ENCODE measurements at places on chromosomes 1 and 21. TPM values are rescaled to one million over a fixed set of nuclear protein-coding genes. Genes with fewer than 3 reads are reported as not detected.

ZNF648 gene
- total RNA-seq: not detected

CD55 gene
- 59.1 TPM for total RNA-seq

SPOCD1 gene
- 51.1 TPM for total RNA-seq

NECTIN4 gene
- 0.12 TPM for total RNA-seq

CA6 gene
- not detected for total RNA-seq

CHODL gene
- total RNA-seq: 0.16 TPM

FCGR2B gene
- total RNA-seq: not detected

GRHL3 gene
- total RNA-seq: not detected

PDZK1IP1 gene
- total RNA-seq: not detected

LAD1 gene
- 0.16 TPM for total RNA-seq

RGS1 gene
- not detected for total RNA-seq

CFAP298 gene
- total RNA-seq: 8.9 TPM

ZNF496 gene
- total RNA-seq: 28.9 TPM

SPRR5 gene
- total RNA-seq: not detected

KCNT2 gene
- 4.7 TPM for total RNA-seq

HORMAD1 gene
- not detected for total RNA-seq

NTMT2 gene
- total RNA-seq: not detected

RIPPLY3 gene
- total RNA-seq: 0.16 TPM

SIPA1L2 gene
- total RNA-seq: 31.7 TPM

ARHGAP30 gene
- total RNA-seq: not detected

UMODL1 gene
- total RNA-seq: under 0.01 TPM

DISP3 gene
- total RNA-seq: not detected

MROH9 gene
- 0.36 TPM for total RNA-seq

DRAXIN gene
- total RNA-seq: not detected

LENEP gene
- total RNA-seq: not detected

PRRX1 gene
- total RNA-seq: 1,001 TPM

SPRR4 gene
- not detected for total RNA-seq

PKP1 gene
- total RNA-seq: 0.24 TPM

SRGAP2 gene
- total RNA-seq: 100 TPM

RBM11 gene
- 0.16 TPM for total RNA-seq

FAM110D gene
- total RNA-seq: not detected

BRINP3 gene
- 0.16 TPM for total RNA-seq

GBP7 gene
- total RNA-seq: not detected

HES5 gene
- total RNA-seq: 0.36 TPM

FCRL6 gene
- not detected for total RNA-seq

CDC20 gene
- 7.6 TPM for total RNA-seq

PALMD gene
- 3.2 TPM for total RNA-seq

CHRM3 gene
- total RNA-seq: 0.24 TPM

OR10R2 gene
- not detected for total RNA-seq

KRTAP10-6 gene
- not detected for total RNA-seq

AIRE gene
- not detected for total RNA-seq

EVA1C gene
- total RNA-seq: 4.4 TPM

GCSAML gene
- total RNA-seq: not detected

TMEM52 gene
- total RNA-seq: 0.65 TPM

TACSTD2 gene
- total RNA-seq: 2.4 TPM

DMBX1 gene
- total RNA-seq: not detected

SORT1 gene
- total RNA-seq: 13.1 TPM

STIL gene
- 6.3 TPM for total RNA-seq

SNIP1 gene
- 16.9 TPM for total RNA-seq

GNAT2 gene
- total RNA-seq: not detected

LRRC38 gene
- total RNA-seq: under 0.01 TPM

MAP3K6 gene
- 60.8 TPM for total RNA-seq

FGR gene
- total RNA-seq: 0.61 TPM

OR2T11 gene
- total RNA-seq: not detected

OVAAL gene
- total RNA-seq: not detected

CSF3R gene
- total RNA-seq: 0.97 TPM

TMOD4 gene
- 1.6 TPM for total RNA-seq
